ENCODE measurements at places on chromosomes 5 and 9. TPM values are rescaled to one million over a fixed set of nuclear protein-coding genes. Genes with fewer than 3 reads are reported as not detected.
A peak's percentile ranks its signal among the peaks of the same experiment; 100 is the strongest.

DNA sequence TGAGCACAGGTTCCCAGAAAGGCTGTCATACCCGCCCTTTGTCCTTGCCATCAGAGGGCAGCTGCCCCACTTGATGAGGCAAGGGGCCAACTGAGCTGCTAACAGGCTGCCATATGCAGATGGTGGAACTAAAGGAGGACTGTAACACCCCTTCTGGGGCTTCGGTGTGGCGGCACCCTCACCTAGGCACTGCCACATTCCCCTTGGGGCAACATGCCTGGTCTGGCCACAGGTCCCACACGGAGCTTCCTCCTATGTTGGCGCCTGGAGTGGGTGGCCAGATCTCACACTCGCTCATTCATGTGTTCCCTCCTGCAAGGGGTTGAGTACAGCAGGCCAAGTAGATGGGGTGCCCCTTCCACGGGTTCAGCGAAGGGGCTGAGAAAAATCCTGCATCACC lies 777.4 kb upstream of the CHD1 start:
- DNase-seq, result no peak

- DNase-seq, result no peak
These were observed 1.3 kb downstream of the TCF7 start for GRCh38 chr5:134115806-134116175.

DNA sequence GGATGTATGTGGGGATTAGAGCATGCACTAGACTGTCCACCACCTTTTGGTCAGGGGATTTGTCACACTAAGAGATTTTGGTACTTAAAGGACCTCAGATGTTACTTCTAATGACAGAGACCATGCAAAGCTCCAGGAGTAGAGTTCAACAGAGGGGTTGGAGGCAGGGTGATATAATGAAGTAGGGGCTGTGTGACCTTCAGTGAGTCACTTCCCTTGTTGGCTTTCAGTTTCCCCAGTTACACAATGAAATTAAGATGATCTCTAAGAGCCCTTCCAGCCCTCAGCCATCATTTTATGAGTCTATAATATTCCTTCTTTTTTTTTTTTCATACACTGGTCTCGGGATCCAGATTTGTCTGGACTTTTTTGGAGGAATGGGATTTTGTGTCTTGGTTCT lies 26.8 kb downstream of the GLRA1 start:
- no peak for DNase-seq

SUSD3 gene
- total RNA-seq, result 68.3 TPM

KCTD16 gene
- total RNA-seq, result 0.27 TPM

DNA sequence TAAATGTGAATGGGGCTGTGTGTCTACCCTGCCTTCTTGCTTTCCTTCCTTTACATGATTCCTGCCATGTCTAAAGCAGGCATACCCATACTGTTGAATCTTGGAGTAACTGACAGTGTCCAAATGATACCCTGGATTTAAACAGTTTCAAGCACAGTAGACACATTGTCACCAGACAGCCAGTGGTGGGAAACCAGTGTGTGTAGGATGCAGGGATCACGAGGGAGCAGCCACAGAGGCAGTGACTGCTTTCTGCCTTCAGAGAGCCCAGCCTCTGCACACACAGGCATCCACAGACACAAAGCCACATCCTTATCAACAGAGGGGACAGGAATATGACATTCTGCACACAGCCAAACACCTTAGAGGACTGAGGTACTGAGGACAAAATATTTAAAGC lies 184.2 kb upstream of the TBCA start:
- DNase-seq, result peak; percentile 17

FAM221B gene
- total RNA-seq, result not detected

GRCh38 chr5:41869151-41869723 lies 988 bp downstream of the OXCT1 start:
- DNase-seq, result peak; percentile 34

PCAT7 gene
- total RNA-seq, result not detected

- no peak for DNase-seq
These were observed 226.6 kb upstream of the ADCY2 start for GRCh38 chr5:7169240-7169878.

ENTPD2 gene
- not detected for total RNA-seq

DNA sequence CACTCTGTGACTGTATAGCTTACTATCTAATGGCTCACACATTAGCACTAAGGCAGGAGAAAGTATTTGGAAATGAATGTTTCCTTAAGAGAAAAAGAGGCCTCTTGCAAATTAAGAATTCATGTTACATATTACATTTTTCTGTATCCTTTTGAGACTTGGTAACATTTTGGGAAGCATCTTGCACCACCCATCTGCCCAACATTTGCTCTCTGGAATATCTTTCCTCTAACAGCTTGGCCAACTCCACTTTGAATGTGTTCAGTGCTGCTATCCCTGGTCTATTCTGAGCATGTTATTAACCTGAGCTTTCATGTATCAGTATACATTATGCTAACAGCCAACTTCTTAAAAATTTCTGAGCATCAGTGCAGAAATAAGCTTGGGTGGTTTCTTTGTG lies 27.2 kb downstream of the MFAP3 start:
- DNase-seq, result no peak

GRCh38 chr9:133277467-133277866 lies 2.5 kb upstream of the ABO start:
- no peak for DNase-seq

DNA sequence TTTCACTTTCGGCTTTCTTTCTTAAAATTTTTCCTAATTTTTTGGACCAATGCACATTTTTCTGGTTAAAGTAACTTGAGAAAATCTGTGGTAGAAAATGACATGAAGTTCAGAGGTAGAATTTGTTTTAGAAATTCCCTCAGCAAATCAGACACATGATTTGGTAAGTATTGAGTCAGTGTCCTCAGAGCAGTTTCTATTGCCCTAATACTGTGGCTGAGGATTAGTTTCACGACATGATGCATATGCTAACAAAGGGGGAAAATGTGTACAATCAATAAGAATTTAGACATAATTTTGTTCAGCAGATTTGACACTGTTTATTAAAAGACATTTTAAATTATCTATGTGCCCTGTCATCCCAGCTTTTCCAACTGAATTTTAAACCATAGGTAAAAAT lies 56.2 kb upstream of the GCNT4 start:
- no peak for DNase-seq

DNA sequence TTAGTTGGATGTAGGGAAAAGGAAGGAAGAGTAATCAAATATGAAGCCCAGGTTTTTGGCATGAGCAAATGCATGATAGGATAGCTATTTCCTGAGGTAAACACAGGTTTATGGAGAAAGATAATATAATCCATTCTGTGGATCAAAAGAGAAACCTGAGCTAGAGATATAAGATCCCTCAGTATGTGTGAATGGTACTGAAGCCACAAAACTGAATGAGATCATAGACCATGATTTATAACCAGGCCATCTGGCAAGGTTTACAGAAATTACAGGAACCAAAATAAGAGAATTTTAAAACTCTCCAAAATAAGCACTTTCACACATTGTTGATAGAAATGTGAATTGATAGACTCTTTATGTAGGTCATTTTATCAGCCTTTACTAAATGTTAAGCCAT lies 28.7 kb upstream of the ECM2 start:
- no peak for DNase-seq

DNA sequence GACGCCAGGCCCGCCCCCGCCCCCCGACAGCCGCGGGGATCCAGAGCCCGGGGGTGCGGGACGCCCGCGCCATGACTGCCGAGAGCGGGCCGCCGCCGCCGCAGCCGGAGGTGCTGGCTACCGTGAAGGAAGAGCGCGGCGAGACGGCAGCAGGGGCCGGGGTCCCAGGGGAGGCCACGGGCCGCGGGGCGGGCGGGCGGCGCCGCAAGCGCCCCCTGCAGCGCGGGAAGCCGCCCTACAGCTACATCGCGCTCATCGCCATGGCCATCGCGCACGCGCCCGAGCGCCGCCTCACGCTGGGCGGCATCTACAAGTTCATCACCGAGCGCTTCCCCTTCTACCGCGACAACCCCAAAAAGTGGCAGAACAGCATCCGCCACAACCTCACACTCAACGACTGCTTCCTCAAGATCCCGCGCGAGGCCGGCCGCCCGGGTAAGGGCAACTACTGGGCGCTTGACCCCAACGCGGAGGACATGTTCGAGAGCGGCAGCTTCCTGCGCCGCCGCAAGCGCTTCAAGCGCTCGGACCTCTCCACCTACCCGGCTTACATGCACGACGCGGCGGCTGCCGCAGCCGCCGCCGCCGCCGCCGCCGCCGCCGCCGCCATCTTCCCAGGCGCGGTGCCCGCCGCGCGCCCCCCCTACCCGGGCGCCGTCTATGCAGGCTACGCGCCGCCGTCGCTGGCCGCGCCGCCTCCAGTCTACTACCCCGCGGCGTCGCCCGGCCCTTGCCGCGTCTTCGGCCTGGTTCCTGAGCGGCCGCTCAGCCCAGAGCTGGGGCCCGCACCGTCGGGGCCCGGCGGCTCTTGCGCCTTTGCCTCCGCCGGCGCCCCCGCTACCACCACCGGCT lies 1.0 kb downstream of the FOXE1 start:
- peak; percentile 78 for DNase-seq

GRCh38 chr5:39670955-39671354 lies 246.2 kb upstream of the DAB2 start:
- DNase-seq, result no peak

DNA sequence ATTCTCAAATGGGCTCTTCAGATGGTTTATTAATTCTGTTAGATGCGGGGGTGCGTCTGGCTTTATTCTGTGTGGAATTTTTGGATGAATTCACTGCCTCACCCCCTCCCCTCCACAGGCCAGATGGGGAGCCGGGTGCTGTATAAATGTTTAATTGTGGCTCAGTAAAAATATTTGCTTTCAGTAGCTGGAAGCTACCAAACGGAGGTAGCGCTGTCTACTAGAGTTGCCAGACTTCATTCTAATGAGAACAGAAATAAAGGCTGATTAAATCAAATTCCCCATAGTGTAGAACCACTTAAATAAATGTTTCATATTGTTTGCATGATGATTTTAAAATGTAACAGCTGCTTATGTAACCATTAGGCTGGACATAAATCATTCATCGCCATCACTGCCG lies 34.5 kb upstream of the KCNMB1 start:
- no peak for DNase-seq

DNA sequence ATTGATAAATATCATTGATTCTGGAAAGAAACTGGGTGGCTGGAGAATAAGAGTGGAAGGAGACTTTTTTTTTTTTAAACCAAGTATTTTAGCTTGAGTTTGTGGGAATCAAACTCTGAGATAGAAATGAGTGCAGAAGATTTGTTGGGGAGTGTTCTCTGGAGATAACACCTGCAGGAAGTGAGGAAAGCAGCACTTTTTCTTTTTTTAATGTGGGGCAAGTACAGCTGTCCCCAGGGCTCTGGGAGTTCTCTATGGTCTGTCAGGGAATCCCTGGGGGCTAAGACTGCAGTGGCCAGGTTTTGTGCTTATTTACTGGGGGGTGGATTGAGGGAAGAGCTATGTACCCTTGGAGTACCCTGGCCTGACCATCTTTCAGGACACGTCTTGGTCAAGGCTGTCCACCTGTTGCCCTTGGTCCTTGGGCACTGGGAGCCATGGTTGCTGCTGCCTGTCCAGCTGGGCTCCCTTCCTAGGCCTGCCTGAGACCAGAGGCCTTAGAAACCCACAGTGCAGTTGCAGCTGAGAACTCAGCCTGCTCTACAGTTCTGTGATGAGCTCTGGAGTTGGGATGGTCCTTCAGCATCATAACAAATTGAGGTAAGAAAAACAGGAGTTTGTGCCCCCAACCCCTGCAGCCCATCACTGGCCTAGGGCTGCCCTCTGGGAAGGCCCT lies 85.8 kb downstream of the PHAX start:
- DNase-seq, result no peak

IL9 gene
- total RNA-seq, result not detected

MCTP1 gene
- total RNA-seq, result not detected

GRCh38 chr9:89615661-89616060 lies 10.8 kb downstream of the GADD45G start:
- no peak for DNase-seq

- no peak for DNase-seq
These were observed 25.1 kb downstream of the CEL start for GRCh38 chr9:133086894-133087293.

SMU1 gene
- total RNA-seq, result 23.9 TPM

PCDH12 gene
- total RNA-seq, result 0.43 TPM

- no peak for DNase-seq
These were observed 159.6 kb downstream of the CACNA1B start for GRCh38 chr9:138037140-138037539.

GRCh38 chr9:26768145-26768544 lies 124.5 kb downstream of the CAAP1 start:
- DNase-seq, result no peak

DNA sequence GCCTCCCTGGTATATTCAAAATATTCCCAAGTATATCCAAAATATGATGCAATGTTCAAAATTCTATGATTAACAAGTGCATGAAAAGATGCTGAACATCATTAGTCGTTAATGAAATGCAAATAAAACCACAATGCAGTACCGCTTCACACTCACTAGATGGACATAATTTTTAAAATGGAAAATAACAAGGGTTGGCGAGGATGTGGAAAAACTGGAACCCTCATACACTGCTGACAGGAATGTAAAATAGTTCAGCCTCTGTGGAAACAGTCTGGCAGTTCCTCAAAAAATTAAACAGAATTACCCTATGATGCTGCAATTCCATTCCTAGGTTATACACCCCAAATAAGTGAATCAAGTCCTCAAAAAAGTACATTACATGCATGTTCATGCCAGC lies 36.1 kb upstream of the MYOT start:
- no peak for DNase-seq

DNA sequence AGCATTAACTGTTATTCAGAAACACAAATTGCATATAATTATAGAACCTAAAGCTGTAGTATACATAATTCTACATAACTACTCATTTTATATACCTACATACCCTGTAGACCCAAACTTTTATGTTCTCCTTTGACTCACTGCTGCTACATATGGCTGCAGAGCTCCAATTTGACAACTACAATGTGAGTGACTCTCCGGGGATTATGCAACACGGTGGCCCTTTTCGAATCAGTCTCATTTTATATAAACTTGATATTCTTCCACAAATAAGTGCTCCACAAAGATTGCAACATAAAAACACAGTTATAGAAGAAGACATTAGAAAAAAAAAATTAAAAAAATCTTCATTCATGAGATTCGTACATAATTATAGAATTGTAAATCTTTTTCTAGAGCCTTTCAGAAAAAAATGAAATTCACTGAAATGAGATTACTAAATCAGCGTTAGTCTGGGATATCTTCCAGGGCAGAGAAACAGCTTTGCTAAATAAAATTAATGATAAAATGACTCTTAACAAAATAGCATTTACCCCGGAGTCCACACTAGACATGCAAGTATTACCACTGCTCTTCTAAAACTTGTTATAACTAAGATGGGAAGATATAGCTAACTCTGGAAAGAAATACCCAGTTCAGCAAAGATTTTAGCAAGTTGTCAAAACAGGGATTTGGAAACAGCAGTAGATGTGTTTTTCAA lies 52.6 kb downstream of the SRFBP1 start:
- no peak for DNase-seq

DNA sequence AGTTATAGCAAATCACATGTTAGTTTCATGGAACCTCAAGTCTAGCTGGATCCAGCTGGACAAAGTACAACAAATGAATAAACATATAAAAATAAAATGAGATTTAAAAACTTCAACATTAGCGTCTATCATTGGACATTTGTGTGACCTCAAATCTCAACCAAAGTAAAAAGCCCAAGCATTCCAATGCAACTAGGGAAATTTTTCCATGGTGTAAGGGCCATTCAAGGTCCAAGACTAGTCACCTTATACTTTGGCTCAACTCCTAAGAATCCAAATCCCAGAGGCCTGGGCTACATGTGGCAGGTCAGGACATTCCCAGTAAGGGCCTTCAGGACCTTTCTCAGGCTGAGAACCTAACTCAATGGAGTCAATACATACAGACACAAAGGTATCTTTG lies 137.4 kb upstream of the DMAC1 start:
- DNase-seq, result no peak

ENHO gene
- total RNA-seq, result 0.27 TPM

HAUS6 gene
- total RNA-seq, result 23.6 TPM

GRCh38 chr5:177515580-177515979 lies 1.2 kb downstream of the DDX41 start:
- DNase-seq, result no peak
